ENCODE measurements at places on chromosomes 11 and 22. TPM values are rescaled to one million over a fixed set of nuclear protein-coding genes. Genes with fewer than 3 reads are reported as not detected.

DNA sequence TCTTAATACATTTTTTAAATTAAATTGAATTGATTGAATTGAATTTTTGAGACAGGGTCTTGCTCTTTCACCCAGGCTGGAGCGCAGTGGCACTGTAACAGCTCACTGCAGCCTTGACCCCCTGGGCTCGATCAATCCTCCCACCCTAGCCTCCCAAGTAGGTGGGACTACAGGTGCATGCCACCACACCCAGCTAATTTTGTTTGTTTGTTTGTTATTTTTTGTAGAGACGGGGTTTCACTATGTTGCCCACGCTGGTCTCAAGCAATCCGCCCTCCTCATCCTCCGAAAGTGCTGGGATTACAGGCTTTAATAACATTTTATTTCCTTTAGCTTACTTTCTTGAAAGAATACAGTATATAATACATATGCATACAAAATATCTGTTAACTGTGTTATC is 226.9 kb downstream of the BUD13 start:
- no peak for DNase-seq

DNA sequence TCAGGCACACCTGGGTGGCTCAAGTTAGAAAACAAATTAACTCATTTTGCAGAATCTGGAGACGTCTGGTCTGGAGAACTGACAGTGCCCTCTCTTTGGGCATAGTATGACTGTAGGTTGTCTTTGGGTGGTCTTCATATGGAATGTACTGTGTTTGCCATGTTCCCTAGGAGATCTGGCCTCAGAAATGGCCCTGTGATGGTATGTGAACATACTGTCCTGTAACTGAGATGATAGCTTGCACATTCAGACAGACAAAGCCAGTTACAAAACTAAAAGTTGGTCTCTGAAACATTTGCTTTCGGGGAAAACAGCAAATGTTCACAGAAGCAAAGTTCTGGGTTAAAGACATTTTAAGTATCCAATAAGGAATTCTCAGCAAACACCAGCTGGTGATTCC is 29.7 kb downstream of the CD44 start:
- no peak for DNase-seq

GRCh38 chr11:128717516-128717915 is 23.6 kb downstream of the FLI1 start:
- peak; percentile 62 for DNase-seq

DNA sequence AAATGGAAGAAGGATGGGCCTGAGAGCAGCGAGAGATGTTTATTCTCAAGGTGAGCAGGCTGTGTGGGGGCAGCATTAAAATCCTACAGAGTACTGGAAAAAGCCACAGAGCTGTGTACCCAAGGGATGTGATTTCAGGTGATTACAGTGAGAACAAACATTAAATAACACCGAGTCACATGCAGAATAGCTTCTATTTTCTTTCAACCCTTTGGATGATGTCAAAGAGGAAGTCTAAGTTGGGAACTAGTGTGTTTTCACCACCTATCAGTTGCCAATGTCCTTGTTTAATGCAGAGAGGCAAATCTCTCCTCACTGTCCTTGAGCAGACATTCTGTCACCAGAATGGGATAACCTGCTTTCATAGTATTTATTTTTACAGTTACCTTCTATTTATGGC is 379.6 kb upstream of the NARS2 start:
- no peak for DNase-seq

GRCh38 chr22:41320416-41321240 is 19.3 kb downstream of the ZC3H7B start:
- no peak for DNase-seq

DNA sequence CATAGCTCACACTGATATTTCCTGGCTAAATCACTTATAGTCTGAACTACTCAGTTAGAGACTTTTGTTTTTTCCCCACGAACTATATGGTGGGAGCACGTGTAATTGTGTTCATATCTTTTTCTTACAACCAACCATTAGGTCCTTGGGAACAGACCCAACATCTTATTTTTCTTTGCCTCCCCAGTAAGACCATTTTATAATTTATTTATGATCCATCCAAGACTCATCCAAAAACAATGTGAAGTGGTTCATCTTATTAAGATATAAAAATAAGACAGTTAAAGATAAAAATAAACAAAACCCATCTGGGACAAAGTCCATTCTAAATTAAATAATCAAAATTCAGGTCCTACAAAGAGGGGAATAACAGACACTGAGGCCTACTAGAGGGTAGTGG is 90.8 kb downstream of the FAM168A start:
- no peak for DNase-seq

DNA sequence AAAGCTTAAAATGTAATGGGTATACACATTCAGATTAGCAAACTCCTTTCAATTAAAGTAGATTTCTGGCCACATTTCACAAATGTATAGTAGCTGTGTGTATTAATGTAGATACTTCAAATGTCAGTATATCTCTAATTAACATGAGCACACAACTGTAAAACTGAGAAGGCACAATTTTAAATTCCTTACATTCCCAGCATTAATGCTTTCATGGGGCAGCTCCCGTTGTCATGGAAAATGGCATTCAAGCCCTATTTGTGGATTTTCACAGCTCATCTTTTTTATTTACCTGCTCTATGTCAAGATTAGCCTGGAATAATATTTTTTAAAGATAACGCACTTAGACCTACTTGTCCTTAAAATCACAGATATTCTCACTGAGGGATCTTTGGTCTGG is 113.6 kb upstream of the SOX6 start:
- no peak for DNase-seq

- DNase-seq: no peak
Measured at GRCh38 chr11:74018331-74019005, 9.6 kb upstream of the UCP3 start.

DNA sequence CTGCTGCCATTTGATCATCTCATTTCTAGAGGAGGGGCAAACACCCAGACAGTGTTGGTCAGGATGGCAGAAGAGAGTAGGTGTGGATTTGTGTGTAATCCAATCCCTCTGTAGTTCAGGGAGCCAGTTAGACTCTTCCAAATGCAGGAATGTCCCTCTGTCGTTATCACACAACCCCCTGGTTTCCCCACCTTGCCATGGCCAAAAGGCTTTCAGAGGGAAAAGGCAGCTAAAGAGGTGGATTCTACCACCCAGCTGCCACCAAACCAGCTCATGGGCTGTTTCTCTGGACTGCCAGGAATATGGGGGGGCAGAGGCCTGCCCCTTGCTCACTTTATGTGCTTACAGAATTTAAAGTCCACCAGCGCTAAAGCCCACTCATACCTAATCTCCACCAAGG is 18.1 kb downstream of the TSKU start:
- peak; percentile 3 for DNase-seq

- no peak for DNase-seq
Measured at GRCh38 chr11:102001657-102002338, 45.4 kb upstream of the CFAP300 start.

GRCh38 chr11:19290356-19290755 is 49.6 kb upstream of the E2F8 start:
- DNase-seq: no peak

DNA sequence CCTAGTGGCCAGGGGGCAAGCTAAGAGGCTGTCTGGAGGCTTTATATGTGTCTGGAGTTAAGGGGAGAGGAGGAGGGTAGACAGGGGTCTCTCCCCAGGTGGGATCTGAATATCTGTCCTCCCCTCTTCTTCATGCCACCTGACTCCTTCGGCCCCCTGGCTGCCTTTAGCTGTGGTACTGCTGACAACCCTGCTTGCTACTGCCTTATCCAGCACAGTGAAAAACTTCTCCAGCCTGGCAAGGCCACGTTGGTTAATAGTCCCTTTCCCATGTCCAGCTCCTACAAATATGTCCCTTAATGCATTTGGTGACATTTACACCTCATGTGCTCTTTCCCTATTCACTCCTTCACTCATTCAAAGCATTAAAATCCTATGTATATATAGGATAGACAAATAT is 42.4 kb upstream of the NNMT start:
- no peak for DNase-seq

DNA sequence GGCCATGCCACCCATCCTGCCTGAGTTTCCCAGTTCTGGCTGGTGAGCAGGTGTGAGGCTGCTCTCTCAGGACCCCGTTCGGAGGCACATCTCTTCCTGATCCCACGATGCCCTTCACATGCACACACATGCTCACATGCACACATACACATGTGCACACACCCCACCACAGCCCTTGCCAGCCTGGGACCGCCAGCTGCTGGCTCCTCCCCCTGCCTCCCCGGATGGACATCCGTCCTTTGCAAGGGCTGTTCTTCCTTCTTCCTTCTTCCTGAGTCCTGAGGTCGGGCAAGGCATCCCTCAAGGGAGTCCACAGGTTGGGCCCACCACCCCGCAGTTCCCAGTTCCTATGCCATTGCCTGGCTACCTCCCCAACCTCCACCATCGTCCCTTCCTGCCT is 10.5 kb upstream of the CDKN1C start:
- DNase-seq: no peak

- DNase-seq: no peak
Measured at GRCh38 chr11:45563171-45563570, 102.3 kb downstream of the CHST1 start.

DNA sequence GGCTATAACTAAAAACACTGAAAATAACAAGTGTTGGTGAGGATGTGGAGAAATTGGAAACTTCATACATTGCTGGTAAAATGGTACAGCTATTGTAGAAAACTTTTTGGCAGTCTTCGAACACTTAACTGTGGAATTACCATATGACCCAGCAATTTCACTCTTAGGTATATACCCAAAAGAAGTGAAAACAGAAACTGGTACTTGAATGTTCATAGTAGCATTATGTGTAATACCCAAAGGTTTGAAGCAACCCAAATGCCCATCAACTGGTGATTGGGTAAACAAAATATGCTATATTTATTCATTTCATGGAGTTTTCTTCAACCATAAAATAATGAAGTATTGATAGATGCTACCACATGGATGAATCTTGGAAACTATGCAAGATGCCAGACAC is 40.8 kb upstream of the FTH1 start:
- DNase-seq: no peak

GRCh38 chr22:46407748-46408147 is 72.2 kb downstream of the TRMU start:
- DNase-seq: no peak

GRCh38 chr22:23067023-23067650 is 3.2 kb upstream of the GNAZ start:
- peak; percentile 3 for DNase-seq

DNA sequence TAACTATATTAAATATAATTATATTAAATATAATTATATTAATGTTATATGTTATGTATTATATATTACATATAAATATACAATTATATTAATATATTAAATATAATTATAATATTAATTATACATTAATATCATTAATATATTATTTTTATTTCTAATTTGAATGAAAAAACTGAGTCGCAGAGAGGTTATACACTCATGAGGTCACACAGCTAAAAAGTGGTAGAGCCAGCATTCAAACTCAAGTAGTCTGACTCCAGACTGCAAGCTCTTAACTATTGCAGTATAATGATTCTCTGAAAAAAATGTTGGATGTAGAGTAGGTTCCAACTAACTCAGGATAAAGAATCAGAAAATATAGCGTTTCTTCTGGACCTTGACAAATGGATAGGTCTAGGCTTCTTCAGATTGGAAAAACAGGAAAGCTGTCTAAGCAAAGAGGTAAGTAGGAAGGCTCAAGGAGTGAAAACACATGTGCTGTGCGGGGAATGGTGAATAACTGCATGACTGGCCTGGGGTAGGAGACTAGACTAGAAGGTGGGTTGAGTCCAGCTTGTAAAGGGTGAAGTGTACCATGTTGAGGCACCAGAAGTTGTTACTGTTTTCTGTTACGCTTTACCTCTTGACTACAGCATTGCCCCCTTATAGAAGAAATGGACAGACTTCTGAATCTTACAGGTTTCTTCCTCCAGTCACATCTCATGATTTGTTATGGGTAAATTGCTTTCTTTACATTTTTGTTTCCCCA is 80.3 kb downstream of the TRIM44 start:
- DNase-seq: no peak

DNA sequence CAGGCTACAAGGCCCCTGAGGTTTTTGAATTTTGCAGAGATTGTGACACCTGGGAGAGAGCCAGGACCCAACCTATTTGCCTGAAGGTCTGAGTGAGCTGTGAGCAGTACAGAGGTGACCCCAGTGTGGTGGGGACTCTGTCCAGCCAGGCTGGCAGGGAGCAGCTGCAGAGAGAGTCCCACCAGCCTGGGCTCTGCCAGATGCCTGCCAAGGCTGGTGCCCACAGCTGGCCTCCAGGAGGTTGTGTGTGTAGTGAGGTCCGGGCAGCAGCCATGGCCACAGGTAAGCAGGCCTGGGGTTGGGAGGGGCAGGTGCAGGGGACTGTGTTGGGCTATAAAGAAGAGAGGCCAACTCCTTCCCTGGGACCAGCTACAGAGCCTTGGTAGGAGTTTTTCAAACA is 144.8 kb downstream of the CRYBB2 start:
- DNase-seq: no peak

DNA sequence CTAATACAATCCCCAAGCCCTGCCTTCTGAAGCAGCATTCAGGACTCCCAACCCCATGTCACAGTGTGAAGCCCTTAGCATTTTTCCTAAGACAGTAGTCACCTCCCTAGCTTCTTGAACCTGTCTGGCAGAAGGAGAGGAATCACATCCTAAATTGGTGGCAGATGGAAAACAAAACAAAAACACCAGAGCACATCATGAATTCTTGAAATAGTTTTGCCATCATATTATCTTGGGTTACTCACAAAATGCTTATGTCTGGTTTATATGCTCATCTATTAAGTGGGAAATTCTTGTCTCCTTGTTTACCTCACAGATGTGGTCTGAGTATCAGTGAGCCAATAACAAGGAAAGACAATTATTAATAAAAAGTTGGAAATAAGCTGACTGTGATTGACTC is 15.3 kb downstream of the OR51M1 start:
- no peak for DNase-seq

- DNase-seq: no peak
Measured at GRCh38 chr22:32874976-32875375, 73.5 kb downstream of the TIMP3 start.

- DNase-seq: no peak
Measured at GRCh38 chr22:31238057-31238456, 26.0 kb downstream of the LIMK2 start.

Gene DDX10
- total RNA-seq: 27.4 TPM

Gene ASPHD2
- 8.5 TPM for total RNA-seq

Gene MRGPRX3
- not detected for total RNA-seq

Gene DDI1
- not detected for total RNA-seq

Gene TMEM86A
- 0.42 TPM for total RNA-seq

Gene OR5AR1
- total RNA-seq: not detected

Gene MS4A12
- not detected for total RNA-seq

Gene MFRP
- total RNA-seq: not detected

Gene NAV2
- total RNA-seq: 0.29 TPM

Gene PDE3B
- total RNA-seq: 101 TPM

Gene VSIG10L2
- total RNA-seq: not detected

Gene CNIH2
- 2.5 TPM for total RNA-seq

Gene ANGPTL5
- not detected for total RNA-seq

Gene ART5
- total RNA-seq: not detected

Gene KDM2A
- 83.8 TPM for total RNA-seq

Gene STT3A
- total RNA-seq: 127 TPM
